ENCODE measurements at places on chromosomes 4 and X.

DNA sequence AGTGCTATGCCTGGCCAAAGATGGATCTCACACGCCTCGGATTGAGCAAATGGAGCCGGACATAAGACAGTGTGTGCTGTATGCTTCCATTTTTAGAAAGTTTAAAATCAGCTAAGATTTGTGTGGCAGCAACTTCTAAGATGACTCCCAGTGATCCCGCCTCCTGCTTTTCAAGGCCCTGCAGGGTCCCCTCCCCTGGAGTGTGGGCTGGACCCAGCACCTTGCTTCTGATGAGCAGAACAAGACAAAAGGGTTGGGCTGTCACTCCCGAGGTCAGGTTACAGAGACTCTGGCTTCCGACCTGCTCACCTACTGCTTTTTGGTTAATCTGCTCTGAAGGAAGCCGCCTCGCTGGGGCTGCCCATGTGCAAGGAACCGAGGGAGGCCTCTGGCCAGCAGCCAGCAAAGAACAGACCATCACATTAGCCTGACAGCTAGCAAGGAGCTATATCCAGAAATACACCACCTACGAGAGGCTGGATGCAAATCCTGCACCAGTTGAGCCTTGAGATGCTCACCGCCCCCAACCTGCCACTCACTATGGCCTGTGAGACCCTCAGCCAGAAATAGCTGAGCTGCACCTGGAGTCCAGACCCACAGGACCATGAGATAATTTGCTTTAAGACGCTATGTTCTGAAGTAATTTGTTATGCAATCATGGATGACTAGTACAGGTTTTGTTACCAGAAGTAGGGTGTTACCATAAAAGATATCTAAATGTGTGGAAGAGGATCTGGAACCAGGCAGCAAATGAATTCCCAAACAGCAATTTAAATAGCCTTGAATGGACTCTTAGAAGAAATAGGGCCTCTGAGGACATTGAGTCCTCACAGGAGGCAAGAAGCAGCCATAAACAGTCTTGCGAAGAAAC, 47.6 kb downstream of the CRMP1 start:
- no peak for DNase-seq

- no peak for DNase-seq
Measured at GRCh38 chr4:169271692-169272007, 894 bp upstream of the SH3RF1 start.

DNA sequence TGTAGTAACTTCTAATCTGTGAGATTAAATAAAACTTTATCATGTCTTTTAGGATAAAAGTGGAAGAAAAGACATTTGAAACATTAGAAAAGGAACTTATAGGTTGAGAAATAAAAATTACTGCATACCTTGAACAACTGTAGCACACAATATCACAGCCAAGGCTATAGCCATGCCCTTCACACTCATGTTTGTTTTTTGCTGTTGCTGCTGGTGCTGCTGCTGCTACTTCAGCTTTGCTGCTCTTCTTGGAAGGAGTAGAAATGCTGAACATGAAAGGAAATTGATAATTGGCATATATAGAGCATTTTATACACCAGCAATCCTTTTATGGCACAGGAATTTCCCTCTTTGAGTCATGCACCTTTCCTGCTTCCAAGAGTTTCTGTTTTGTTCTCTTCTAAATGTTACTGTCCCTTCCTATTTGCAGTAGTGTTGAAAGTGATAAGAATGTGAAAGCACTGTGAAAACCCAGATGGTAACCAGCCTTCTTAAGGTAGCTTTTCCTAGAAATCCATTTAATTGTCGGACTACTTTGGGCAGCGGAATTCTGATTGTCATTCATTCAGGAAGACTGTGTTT, at the start of gene CXCL11:
Gene CXCL11 (minus strand): TSS at position 272 of the 582 bp plus-strand sequence. CDS start 83 bp downstream, at position 189.
- no peak for DNase-seq

- DNase-seq: no peak
Measured at GRCh38 chrX:149937871-149938426, 342 bp downstream of the EOLA2 start.

DNA sequence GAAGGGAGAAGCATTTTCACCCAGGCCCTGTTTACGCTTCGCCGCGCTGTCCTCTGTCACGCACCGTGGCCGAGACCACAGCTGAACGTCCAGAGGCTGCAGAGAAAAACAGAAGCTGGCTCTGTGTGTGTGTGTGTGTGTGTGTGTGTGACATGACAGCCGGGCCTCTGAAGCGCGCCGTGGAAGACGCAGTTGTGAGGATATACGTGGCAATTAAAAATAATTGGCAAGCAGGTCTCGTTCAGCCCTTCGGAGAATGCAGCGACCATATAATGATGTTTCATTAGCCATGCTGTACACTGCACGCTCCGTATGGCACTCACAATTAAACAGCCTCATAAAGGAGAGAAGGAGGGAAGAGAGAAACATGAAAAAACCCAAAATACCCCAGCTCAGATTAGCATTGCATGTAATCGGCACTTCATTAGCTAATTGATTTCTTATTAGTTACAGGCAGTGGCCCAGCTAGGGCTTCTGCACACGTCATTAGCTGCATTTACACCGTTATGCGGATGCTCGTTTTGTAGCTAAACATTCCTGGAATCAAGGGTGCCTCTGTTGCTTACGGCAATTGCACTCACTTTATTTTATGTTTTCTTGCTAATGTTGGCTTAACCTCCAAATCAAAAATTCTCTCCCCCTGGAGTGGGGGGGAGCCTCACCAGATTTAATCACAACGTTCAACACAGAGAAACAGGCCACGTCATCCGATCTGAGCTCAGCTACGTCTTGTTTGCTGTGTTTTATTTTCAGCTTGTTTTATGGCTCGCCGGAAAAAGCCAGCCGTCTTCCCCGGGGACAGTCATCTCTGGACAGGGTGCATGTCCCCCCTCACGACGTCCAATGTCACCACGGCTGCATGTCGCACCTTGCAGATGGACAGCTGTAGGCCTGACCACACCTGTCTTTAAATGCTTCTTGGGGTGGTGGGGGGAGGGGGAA, 74.6 kb upstream of the SHOX start:
- DNase-seq: no peak

GRCh38 chrX:73647212-73647611, 84.2 kb downstream of the CHIC1 start:
- DNase-seq: no peak

DNA sequence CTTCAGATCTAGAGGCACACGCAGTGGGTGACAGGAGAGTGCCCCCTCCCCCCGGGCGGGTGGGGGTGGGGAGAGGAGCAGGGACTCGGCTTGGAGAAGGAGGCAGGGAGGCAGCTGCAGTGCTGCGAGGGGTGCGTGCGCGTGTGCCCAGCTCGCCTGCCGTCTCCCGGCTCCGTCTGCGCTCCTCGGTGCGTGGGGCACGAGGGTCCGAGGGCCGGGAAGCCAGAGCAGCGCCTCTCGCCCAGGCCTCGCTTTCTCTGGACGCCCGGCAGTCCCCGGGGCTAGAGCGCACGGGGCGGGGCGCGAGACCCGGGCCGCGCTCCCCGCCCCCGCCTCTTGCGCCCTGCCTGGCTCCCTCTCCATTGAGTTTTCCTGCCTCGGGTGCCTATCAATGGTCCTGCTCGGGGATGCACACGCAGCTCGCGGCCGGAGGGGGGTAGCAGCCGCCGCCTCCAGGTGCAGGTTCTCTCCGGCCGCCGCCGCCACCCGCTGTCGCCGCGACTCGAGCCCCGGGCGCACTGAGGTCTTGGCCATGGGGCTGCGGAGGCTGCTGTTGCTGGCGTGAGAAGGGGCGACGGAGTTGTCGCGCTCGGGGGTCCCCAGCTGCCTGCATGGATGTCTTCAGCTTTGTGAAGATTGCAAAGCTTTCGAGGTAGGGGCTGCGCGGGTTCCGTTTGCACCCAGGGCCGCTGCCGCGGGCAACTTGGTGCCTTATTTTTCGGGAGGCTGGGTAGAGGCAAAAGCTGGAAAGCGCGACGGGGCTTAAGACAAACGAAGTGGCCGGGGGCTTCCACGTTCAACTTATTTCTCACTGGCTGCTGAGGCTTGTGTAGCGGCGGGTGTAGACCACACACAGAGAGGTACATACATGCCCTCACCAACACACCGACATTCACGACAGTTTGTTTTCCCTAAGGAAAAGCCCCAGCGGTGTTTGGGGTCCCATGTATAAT, at the start of gene FRMPD4:
Gene FRMPD4 (plus strand): TSS at position 113 of the 953 bp plus-strand sequence. CDS start 499 bp downstream, at position 612.
- no peak for DNase-seq

- DNase-seq: no peak
Measured at GRCh38 chrX:68808686-68809357, 20.0 kb upstream of the EFNB1 start.

DNA sequence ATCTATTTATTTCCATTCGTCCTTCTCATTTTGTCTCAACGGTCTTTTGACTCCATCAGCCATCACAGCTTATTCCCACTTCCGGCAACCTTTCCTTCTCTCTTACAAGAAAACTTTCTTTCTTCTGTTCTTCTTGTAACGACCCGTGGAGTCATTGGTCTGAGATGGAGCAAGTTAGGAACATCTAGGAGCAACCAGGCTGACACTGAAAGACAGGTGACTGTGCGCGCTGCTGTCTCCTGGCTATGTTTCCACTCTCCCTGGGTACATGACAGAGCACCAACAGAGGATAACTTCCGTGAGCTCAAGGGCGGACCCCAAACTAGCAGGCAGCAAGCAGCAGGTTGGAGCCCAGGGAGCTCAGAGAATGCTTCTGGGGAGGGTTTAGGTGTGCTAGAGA, 2.5 kb downstream of the FGF5 start:
- no peak for DNase-seq

DNA sequence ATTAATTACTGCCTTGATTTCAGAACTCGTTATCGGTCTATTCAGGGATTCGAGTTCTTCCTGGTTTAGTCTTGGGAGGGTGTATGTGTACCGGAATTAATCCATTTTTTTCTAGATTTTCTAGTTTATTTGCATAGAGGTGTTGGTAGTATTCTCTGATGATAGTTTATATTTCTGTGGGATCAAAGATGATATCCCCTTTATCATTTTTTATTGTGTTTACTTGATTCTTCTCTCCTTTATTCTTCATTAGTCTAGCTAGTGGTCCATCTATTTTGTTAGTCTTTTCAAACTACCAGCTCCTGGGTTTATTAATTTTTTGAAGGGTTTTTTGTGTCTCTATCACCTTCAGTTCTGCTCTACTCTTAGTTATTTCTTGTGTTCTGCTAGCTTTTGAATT, 32.1 kb downstream of the CDX4 start:
- DNase-seq: no peak
